ENCODE measurements at places on chromosomes 7 and 10.

- no peak for DNase-seq
Measured at GRCh38 chr7:51451751-51452476, 135.3 kb upstream of the COBL start.

DNA sequence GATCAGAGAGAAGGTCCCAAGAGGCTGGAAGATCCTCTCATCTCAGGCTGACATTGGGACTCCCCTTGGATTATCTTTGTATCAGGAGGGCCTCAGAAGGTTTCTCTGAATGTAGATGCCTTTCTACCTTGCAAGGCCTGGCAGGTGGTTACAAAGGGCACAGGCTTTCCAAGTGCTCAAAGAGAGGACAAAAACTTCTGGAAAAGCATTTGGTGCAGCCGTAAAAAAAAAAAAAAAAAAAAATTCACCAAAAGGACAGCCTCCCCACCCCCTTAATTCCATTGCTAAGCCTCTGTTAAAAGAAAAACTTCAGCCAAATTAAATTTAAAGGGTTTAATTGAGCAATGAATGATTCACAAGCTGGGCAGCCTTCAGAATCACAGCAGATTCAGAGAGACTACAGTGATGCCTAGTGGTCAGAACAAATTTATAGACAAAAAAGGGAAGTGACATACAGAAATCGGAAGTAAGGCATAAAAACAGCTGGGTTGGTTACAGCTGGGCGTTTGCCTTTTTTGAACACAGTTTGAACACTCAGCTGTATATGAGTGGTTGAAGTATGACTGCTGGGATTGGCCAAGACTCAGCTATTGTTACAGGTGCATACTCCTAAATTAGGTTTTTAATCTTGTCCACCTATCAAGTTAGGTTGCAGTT is 42.5 kb upstream of the LRGUK start:
- no peak for DNase-seq

DNA sequence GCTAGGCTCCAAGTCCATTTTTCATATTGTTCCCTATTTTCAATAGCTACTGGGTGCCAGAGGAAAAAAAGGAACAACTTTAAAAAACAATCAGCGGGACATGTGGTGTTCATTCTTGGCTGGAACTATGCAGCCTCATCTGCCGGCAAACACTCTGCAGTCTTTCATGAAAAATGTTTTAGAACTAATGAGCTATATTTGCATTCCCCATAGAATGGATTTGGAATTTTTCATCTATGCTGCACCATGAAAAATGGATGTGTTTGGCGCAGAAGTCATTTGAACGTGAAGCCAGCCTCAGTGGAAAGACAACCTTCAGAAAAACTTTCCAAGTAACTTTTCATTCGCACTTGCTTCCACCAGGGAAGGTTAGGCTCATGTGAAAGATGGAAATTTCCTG is 270.5 kb downstream of the SKAP2 start:
- no peak for DNase-seq

DNA sequence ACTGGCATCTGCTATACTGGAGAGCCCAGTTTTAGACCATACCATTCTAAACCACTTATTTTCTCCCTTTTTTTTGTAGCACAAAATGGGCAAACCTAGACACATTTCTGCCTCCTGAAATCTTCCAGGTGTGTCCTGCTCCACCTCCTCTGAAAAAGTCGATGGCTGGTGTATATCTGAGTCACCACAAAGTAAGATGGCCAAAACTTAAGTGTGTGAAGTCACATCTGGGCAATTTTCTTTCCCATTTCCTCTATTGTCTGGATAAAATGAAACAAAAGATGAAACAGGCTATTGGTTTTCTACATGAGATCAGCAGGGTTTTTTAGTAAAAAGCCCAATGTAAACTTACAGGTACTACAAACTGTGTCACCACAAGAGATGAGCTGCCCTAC is 65.5 kb downstream of the OSBPL3 start:
- DNase-seq, result no peak

DNA sequence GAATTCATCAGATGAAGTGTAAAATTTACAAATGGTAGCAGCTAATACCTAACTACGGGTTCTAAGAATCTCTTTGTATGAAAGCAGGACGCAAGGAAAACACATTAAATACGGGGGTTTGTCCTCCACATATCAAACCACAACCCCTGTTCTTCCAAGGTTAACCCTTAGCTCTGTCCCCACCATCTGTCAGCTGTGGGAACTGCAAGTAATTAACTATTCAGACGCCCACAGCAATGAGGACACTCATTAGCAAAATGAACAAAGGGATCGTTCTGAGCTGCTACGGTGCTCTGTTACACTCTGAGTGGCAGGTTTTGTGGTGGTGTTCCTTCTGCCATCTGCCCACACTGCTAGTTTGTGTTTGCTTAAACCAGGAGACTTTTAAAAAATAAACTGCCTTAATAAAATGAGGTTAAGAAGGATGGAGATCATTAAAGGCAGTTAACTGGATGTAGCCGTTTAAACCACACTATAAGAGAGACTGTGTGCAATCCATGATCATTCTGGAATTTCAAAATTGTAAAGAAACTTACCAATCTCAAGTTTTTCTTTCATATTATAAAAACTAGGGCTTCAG is 51.4 kb downstream of the C10orf67 start:
- DNase-seq, result no peak
